ENCODE measurements at places on chromosomes 13 and 19.

DNA sequence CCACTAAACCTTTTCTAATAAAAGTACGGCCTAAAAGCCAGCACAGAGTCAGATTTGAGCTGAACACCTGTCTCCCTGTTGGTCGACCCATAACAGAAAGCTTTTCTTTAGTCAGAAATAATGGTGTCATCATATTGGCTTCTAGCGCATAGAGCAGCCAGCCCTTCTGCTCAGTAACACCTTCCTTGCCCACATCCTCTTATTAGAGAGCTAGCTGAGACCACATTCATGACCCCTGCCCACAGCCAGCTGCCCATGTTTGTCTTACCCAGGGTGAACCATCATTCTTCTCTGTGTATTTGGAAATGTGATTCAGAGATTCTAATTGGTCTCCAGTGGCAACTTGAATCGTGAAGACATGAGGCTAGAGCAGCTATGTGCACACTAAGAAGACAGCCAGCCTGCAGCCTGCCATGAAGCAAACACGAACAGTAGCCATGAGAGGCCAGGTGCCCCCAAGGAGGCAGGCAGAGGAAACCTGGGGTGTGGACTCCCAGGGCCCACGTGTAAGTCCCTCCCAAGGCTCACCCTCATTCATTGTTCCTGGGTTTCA is 82.3 kb upstream of the PDCD5 start:
- no peak for DNase-seq

GRCh38 chr13:92179223-92179622 is 780.8 kb downstream of the GPC5 start:
- no peak for DNase-seq

GRCh38 chr19:44671400-44671799 is at the start of gene CEACAM19:
Gene CEACAM19, plus strand, starts transcription at chr19:44671482. Its CDS starts 450 bp downstream, at chr19:44671932.
- DNase-seq, result no peak

DNA sequence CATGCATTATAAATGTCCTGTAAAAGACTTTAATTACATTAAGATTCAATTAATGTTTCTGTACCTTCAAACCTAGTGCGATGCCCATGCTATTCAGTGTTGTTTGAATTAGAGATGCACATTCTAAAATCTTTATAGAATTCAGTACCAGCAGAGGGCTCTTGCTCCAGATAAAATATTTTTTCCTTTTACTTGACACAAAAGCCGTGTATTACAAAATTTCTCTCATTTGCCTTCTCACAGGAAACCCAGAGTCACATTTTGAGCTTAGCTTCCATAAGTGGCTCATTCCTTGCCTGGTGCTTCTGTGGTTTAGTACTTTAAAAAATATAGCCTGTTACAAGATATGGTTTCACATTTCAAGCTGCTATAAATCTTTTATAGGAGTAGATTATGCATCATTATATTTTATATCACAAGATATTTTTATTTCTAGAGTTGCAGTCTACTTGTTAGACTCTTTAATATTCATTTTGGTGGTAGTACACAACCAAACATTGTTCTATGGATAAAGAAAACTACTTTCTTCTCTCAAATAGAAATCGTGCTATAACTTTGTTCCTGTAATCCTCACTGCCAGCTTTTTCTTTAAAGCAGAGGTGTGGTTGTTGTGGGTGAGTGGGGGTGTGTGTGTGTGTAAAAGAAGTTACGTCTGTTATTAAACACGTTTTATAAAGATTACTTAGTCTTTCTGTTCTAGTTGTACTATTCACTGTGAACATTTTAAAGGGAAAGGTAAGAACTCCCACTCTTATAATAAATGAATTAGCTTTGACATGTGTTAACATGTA is 101.4 kb downstream of the RNF17 start:
- no peak for DNase-seq

GRCh38 chr19:38894968-38895367 is 4.5 kb downstream of the SIRT2 start:
- DNase-seq, result no peak

DNA sequence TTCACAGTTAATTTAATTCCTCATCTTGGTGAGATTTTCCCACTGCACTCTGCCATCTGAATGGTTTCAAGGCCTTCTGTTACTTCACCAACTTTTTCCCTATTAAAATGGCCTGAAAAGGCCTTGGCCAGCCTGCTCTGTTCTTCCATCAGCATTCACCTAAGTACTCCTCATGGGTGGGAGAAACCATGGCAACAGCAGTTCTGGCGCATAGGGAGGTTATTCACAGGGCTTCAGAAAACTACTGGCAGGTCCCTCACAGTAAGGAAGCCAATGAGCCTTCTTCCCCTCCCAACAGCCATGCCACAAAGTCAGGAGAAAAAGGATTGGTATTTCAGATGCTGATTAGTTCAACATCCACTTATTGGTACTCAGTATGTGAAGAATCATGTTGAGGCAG is 17.2 kb upstream of the GJB2 start:
- no peak for DNase-seq

DNA sequence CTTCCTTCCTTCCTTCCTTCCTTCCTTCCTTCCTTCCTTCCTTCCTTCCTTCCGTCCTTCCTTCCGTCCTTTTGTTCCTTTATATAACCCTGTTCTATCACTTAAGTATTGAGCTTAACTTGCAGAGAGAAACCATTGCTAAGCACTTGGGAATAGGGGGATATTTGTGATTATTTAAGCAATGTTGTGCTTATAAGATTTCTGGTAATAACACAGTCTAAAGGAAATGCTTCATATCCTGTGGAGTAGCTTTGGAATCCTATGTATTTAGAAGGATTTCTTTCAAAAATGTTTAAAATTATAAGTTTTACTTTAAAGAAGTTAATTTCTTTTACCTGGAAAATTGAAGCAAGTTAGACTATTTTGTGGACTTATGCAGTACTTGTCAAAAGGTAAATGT is 209.8 kb downstream of the PCCA start:
- DNase-seq, result no peak

DNA sequence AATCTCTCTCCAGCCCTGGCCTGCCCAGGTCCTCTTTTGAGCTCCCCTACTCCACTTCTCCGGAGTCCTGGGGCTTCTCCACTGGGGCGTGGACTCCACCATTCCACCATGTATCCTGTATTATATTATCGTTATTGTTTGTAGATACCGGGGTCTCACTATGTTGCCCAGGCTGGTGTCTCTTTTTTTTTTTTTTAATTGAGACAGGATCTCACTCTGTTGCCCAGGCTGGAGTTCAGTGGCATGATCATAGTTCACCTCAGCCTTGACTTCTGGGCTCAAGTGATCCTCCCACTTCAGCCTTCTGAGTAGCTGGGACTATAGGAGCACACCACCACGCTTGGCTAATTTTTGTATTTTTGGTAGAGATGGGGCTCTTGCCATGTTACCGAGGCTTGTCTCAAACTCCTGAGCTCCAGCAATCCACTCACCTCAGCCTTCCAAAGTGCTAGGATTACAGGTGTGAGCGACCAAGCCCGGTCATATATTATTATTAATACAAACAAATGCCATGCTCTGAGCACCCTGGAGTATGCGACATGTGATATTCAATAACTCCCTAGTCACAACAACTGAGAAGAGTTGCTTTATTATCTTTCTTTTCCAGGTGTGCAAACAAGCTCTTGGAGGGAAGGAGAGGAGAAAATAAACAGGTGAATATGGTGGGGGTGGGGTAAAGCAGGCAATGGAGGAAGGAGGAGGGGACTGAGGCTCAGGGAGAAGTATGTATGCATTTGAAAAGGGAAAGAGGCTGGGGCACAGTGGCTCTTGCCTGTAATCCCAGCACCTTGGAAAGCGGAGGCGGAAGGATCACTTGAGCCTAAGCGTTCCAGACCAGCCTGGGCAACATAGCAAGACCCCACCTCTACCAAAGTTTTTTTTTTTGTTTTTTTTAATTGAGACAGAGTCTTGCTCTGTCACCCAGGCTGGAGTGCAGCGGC is 2.8 kb upstream of the CERS4 start:
- DNase-seq, result no peak

DNA sequence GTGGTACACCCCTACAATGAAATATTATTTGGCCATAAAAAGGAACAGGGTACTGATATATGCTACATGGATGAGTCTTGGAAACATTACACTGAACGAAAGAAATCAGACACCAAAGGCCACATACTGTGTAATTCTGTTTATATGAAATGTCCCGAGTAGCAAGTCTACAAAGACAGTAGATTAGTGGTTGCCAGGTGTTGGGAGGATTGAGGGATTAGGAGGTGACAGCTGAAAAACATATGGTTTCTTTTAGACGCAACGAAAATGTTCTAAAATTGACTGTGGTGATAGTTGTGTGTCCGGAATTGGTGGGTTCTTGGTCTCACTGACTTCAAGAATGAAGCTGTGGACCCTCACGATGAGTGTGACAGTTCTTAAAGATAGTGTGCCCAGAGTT is 35.1 kb downstream of the IL17D start:
- DNase-seq, result no peak

DNA sequence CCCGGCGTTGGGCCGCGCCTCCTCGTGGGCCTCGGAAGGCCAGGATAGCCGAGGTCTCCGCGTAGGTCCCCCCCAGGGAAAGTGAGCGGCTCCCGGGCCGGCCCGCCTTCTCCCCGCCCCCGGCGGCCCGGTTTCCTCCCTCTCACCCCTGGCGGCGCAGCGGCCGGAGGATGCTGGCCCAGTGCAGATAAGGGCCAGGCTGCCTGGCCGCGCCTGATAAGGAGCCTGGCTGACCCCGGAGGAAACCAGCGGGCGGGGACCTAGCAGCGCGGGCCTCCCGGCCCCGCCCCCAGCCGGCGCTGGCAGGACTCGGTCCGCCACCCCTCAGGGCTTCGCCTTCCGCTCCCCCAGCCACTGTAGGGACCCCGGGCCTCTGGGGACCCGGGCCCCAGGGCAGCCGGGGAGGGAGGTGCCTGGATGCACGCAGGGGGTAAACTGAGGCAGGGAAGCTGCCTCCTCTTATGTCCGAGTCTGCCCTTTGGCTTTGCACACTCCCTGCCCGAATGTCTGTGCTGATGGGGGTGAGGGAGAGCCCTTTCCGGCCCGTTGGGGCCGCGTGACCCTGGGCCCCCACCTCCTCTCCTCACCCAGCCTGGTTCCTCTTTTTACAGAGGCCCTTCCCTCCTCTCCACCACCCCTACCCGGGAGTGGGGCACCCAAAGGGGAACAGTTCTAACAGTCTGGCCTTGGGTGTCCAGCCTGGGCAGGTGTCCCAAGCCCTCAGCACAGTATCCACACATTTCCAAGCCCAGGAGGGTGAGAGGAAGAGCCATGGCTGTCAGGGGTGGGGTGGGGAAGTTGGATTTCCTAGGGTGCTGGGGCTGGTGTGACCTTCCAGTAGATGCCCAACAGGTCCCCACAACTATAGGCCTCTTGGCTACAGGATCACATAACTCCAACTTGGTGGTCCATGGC is at the start of gene LYL1:
Gene LYL1, minus strand, starts transcription at position 193 of the 915 bp plus-strand sequence. CDS start 1,687 bp downstream, outside the sequence.
- DNase-seq, result peak; percentile 34

- no peak for DNase-seq
These were observed 768.6 kb downstream of the UQCRFS1 start for GRCh38 chr19:28444362-28444761.

GRCh38 chr19:57047743-57048142 is 72.0 kb upstream of the USP29 start:
- no peak for DNase-seq

DNA sequence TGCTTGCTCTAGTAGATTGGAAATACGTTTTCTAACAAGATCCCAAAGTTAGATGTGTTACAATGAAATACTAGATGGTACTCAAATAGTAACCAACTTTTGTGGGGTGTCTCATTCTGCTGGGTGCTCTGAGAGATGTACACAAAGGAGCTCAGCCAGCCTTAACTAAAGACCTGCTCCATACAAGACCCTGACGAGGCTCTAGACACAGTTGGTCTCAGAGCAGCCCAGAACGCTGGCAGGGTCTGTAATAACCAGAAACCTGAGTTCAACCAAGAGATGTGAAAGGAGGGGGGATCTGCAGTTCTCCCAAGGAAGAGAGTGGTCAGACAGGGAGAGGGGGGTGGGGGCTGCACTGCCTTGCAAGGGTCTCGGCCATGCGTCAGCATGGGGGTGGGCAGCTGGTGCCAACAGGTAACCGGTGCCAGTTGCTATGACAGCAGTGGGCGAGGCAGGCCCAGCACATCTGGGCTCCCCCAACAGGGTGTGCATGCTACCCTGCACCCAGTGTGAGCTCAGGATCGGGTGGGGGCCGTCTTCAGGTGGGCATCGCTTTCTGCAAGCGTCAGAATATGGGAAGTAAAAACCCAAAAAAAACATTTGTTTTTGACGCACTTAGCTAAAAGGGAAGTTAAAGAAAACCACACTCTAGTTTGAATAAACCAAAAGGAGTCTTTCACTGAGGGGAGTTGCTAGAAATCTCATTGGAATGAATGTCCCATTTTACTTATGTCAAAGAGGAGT is 68.0 kb upstream of the GPR183 start:
- DNase-seq, result peak; percentile 25

- no peak for DNase-seq
These were observed 3.1 kb downstream of the NCAN start for GRCh38 chr19:19214892-19215291.

- no peak for DNase-seq
These were observed 5.3 kb downstream of the NECTIN2 start for GRCh38 chr19:44851427-44851826.

DNA sequence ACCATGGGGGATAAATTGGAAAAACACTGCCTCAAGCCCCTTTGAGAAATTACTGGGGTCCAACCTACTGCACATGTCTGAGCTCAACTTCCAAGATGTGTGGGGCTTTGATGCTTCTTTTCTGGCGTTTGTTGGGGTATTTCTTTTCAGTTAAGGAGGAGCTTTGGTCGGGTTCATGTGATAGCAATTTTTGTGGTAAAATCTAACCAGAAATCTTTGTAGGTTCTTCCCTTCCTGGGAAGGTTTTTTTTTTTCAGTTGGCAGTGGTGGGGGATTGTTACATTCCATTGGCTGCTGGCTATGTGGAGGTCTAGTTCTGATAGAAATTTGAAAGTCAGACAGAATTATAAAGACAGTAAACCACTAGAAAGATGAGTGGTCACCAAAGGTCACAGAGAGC is 327.8 kb downstream of the ATP8A2 start:
- no peak for DNase-seq

GRCh38 chr13:32511482-32511881 is 27.1 kb downstream of the N4BP2L2 start:
- no peak for DNase-seq

DNA sequence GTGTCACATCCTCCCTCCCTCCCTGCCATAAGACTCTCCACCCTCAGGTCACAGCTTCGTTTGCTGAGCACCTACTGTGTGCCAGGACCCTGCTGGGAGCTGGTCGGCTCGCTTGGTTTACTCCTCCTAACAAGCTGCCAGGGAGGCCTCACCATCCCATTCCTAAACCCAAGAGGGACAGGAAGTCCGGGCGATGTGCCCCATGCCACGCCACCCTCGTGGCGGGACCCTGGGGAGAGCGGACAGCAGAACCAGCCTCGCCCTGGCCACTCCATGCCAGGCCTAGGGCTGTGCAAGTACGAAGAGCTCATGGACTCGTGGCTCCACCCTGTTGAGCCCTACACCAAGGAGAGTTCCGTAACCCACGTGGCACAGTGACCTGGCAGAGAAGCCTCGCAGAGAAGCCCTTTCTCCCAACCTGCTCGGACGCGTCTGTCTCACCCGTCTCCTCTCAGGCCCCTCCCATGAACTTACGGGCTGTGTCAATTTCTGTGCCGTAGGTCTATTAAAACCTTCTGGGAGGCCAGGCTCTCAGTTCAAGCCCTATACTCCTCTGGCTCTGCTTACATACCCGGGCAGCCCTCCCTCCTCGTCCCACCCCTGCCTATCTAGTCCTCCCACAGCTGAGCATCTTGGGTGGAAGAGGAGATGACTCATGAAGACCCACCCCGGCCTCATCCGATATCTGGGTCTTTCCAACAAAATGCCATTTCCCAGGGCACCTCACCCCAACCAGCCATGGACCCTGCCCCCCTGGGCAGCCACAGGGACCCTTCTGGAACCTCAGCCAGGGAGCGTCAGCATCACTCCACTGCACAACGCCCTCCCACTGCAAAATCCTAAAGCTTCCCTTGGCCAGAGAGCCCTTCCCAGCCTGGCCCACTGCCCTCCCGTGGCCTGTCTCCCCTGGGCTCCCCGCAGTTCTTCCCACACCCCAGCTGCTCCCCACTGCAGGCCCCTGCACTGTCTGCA is 2.6 kb downstream of the UBXN6 start:
- no peak for DNase-seq

Data from stimulated activated naive CD8-positive, alpha-beta T cell treated with anti-CD3 and anti-CD28 coated beads, Interleukin-15, amount 100 ng/mL, for 72 hours (primary cell).